ENCODE measurements at places on chromosomes 1 and 21.

- DNase-seq = no peak
These were observed 5.9 kb downstream of the BACH1 start for GRCh38 chr21:29304597-29304996.

DNA sequence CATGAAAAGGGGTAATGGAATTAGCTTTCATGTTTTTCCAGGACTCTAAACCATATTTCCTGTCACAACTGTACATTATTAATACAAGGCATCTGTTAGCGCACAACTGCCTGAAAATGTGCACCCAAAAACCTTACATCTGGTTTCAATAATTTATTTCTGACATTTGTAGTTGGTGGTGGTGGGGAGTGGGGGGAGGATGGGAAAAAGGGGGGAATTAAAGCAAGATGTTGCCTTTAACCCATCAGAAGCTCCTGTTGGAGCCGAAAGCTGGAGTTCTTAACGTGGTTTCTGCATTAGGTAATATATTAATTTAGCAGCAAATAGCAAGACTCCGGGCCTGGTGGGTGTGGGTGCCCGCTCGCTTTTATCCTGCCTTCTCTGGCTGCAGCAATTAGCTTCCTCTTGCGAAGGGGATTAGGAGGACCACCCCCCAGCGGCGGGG lies 36.9 kb upstream of the HHAT start:
- DNase-seq = no peak

GRCh38 chr1:113074237-113074636 lies 1.2 kb downstream of the LRIG2 start:
- DNase-seq = no peak

GRCh38 chr1:94827434-94827833 lies 7.3 kb downstream of the SLC44A3 start:
- DNase-seq = no peak

DNA sequence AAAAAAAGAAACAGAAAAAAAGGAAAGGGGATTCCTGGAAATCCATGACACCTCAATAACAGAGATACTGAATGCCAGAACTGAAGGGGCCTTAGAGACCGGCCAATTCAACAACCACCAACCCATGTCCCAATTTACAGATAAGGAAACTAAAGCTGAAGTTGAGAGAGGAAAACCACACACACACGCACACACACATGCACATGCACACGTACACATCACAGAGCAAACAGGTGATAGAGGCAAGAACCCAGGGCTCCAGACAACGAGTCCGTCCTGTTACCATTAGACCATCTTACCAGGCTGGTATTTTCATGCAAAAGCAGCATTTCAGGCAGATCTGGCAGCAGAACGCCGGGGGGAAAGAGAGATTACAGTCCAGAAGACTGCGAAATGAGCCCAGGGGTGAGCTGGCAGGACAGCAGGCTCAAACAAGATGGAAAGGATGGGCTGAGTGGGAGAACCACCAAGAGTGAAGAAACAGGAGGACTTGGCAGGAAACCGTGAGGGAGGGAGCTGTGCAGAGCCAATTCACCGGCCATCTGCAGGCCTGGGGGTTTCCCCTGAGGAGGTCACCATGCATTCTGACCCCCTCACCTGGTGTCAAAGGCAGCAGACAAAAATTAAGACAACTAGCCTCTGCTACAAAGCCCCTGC lies 43.5 kb downstream of the PAFAH2 start:
- no peak for DNase-seq

GRCh38 chr1:165703648-165704047 lies 5.3 kb upstream of the ALDH9A1 start:
- DNase-seq = no peak

GRCh38 chr1:225990705-225991464 lies 8.3 kb downstream of the SDE2 start:
- DNase-seq = no peak

- no peak for DNase-seq
These were observed 113.7 kb downstream of the ZSCAN20 start for GRCh38 chr1:33586106-33586505.

GRCh38 chr1:62689524-62689923 lies 1.3 kb upstream of the DOCK7 start:
- no peak for DNase-seq

- DNase-seq = no peak
These were observed 138.5 kb downstream of the ZZZ3 start for GRCh38 chr1:77543822-77544448.

DNA sequence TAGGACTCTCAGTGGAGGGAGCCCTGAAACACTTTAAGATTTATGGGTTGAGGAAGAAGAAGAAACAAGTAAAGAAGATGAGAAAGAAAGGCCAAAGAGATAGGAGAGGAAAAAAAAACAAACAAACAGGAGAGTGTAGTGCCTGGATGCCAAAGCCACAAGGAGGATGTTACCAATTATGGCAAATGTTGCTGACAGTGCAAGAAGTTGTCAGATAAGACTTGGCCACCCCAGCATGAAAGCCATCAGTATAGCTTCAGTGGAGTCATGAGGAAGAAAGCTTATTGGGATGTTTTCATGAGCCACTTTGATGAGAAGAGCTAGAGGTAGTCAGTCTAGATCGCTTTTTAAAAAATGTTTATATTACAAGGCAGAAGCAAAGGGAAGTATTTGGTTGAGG lies 380.2 kb upstream of the ADGRL4 start:
- no peak for DNase-seq

- no peak for DNase-seq
These were observed 114.3 kb upstream of the RUNX1 start for GRCh38 chr21:35163411-35163810.

DNA sequence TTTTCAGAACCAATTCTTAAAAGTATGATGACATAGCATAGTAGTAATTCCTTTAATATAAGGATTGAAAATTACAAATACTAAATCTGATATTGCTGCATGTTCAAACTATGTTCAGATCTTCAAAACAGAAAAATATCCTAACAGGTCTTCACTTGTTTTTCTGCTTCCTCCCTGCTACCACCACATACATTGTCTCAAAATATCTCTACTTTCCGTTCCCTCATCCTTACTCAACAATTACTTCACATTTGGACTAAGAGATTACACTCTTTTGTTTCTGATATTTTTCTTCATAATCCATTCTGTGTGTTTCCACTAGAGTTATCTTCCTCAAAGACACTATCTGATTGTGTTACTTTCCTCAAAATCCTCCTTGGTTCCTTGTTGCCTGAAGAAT lies 125.1 kb downstream of the NEK7 start:
- no peak for DNase-seq

DNA sequence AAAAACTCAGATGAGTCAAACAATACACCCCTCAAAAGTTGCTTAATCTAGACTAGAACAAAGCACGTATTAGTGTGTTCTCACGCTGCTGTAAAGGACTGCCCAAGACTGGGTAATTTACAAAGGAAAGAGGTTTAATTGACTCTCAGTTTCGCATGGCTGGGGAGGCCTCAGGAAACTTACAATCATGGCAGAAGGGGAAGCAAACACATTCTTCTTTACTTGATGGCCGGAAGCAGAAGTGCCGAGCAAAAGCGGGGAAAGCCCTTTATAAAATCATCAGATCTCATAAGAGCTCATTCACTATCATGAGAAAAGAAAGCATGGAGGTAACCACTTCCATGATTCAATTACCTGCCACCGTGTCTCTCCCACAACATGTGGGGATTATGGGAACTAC lies 10.1 kb downstream of the JAM2 start:
- DNase-seq = no peak

DNA sequence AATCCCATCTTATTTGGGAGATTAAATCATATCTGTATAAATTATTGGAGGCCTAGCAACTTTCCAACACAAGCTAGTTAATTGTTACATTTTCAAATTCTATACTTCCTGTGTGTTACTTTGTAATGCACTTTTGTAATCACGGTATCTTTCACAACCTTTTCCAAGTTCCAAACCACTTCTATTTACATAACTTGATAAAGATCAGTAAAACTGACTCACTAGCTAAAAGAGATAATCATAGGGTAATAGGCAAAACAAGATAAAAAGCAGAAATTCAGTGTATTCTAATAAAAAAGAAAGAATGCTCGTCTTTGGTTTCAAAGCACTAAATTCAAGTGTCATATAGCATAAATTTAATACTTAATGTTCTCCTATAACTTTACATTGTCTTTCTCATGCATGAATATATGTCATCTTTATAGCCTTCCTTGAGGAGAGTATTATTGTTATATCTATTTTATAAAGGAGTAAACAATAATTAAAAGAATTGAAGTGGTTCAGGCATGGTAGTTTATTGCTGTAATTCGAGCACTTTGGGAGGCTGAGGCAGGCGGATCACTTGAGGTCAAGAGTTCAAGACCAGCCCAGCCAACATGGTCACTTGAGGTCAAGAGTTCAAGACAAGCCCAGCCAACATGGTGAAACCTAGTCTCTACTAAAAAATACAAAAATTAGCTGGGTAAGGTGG lies 66.4 kb downstream of the RGS13 start:
- DNase-seq = no peak

DNA sequence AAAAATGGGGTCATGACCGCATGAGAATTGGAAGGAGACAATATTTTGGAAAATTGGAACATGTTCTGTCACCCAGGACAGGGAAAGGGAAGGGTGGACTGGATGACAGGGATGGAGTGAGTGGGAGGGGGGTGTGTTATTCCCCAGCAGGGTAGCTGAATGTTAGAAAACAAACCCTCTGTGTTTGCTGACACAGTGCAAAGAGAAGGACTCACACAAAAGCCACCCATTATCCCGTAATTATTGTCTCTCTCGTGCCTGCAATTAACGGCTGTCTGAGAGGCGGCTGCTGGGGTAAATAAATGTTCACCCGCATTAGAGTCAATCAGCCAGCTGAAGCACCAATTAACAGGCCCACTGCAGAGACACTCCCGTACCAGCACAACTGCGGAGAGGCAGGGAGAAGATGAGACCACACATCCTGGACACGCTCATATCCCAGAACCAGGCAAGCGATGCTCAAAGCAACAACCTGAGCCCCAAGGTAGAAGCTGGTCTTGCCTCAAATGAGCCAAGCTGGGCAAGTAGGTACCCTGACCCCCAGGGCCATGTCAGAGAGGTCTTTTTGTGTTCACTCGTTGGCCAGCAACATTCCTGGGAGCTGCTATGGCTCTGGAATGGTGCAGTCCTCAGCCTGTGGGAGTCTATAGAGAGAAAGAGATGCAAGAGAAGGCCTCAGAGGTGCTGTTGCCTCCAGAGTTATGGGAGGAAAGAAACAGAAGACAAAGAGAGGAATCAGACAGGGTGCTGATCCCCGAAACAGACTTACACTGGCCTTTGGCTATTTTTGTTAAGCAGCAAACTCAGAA lies 19.4 kb downstream of the PLEKHA6 start:
- DNase-seq = no peak
